ENCODE measurements at places on chromosomes 5 and 9.

DNA sequence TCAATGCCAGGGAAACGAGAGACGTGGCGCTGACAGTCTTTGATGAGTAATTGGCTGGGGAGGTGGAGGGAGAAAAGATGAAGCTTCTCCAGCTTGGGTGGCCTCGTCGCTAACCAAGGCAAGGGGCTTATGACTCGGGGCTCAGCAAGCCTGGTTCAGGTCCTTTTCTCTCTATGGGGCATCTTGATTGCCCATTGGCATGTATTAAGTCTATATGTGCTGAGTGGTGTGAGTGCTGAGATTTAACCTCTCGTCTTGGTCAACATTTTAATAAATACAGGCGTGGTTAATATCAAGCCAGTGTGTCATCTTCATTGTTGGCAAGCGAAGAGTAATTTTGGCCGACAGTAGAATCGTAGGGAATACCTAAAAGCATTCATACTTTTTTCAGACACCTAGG, 85.9 kb downstream of the RAI14 start:
- DNase-seq: no peak

GRCh38 chr5:98498028-98498427, 275.4 kb upstream of the RGMB start:
- DNase-seq: no peak

DNA sequence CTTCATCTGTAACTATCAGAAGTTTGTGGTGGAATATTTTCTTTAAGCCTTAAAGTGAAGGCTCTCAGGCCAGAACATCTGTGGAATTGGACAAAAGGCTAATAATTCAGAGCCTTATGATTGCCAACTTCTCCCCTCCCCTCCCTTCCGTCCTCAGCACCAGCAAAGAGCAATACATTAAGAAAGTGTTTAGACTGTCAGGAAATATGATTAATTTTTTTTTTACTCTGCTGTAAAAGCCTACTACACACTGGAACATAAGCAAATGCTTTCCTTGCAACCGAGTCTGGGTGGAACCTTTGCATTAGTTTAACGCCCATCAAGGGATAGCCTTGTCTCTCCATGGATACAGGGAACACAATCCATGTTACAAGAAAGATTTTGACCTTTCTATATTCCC, 110.3 kb upstream of the TARS1 start:
- no peak for DNase-seq

- DNase-seq: no peak
These were observed 375.7 kb downstream of the ACTL7B start for GRCh38 chr9:108479989-108480652.

- DNase-seq: no peak
These were observed 127.6 kb upstream of the SLC1A3 start for GRCh38 chr5:36478646-36479317.

- peak; percentile 87 for DNase-seq
These were observed 5.4 kb upstream of the HBEGF start for GRCh38 chr5:140351609-140352334.
